ENCODE measurements at places on chromosomes 1 and 21.

DNA sequence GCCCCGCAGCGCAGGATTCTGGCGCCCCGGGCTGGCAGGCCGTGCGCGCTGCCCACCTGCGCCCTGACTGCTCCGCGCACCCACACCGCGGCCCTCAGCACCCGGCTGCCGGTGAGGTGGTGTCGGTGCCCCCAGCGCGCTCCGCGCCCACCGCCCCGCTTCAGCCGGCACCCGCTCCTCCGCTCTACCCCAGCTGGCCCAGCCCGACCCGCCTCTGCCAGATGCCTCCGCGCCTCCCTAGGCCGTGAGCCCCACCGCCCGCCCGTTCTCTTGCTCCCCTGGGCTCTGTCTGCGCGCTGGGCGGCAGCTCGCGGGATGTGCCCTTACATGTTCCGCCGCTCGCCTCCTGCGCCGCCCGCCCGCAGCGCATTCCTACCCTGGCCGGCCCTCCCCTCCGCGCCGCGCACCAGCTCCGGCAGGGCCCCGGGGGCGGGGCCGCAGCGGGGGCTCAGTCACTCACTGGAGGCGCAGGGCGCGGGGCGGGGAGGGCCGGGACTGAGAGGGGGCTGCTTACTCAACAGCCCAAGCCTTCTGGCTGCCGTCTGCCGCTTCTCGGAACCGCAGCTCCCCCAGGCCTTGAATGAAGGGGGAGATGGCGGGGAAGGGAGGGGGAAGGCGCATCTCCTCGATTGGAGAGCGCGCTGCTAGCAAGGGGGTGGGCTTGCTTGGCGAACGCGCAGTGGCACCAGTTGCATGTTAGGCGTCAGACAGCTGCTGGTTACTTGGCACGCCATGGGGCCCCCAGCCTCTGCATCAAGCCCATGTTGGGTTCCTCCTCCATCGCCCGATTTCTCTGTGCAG is at the start of gene PHLDA3:
TSS of gene PHLDA3 (minus strand) at position 345 of the 801 bp plus-strand sequence. CDS start 402 bp downstream, outside the sequence.
- peak; percentile 19 for DNase-seq

DNA sequence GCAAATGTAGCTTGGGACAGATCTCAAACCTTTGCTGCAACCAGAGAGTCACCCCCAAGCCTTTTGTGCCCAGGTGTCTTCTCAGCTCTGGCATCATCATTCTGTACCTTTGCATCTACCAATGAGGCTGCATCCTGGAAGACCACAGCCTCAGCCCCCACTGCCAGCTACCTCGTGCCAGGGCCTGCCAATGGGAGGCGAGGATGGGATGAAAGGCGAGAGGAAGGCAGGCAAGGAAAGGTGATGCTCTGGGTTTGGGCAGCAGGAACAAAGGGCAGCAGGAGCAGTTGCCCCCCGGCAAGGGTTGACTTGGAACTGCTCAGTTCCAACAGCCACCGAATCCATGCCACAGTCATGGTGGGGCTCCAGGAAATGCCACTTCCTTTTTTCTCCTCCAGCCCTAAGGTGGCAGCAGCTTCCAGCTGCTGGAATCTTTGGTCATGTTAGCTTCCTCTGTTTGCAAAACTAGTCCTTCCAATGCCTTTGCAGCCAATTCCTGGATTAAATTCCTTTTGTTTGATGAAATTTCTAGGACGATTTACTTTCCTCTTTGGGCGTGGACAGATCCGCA is 651.6 kb downstream of the NPHP4 start:
- no peak for DNase-seq

- no peak for DNase-seq
These were observed 203.4 kb upstream of the RAB4A start for GRCh38 chr1:229067546-229067945.

GRCh38 chr1:97209381-97209957 is 487.9 kb downstream of the PTBP2 start:
- DNase-seq, result no peak

- no peak for DNase-seq
These were observed 173.1 kb downstream of the LMO4 start for GRCh38 chr1:87501738-87502137.

DNA sequence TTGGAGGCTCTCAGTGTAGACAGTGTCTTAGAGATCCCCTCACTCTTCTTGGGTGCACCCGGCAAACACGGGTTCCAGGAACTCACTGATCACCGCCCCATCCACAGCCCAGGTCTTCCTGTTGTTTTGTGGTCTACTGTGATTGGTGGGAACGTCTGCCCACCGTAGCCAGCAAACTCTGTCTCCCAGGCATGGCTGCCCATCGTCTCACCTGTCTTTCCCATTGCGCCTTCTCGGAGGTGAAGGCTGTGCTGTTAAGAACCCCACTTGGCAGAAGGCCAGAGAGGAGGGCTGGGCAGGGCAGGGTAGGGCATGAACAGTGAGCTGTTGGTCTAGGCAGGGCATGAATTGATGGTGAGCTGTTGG is 14.1 kb upstream of the KCNA2 start:
- no peak for DNase-seq

GRCh38 chr1:161044908-161045735 is 655 bp downstream of the USF1 start:
- DNase-seq, result peak; percentile 75

- no peak for DNase-seq
These were observed 220.4 kb upstream of the CAMK1G start for GRCh38 chr1:209363112-209363511.
